ENCODE measurements at places on chromosomes 11 and 22. TPM values are rescaled to one million over a fixed set of nuclear protein-coding genes. Genes with fewer than 3 reads are reported as not detected.

DNA sequence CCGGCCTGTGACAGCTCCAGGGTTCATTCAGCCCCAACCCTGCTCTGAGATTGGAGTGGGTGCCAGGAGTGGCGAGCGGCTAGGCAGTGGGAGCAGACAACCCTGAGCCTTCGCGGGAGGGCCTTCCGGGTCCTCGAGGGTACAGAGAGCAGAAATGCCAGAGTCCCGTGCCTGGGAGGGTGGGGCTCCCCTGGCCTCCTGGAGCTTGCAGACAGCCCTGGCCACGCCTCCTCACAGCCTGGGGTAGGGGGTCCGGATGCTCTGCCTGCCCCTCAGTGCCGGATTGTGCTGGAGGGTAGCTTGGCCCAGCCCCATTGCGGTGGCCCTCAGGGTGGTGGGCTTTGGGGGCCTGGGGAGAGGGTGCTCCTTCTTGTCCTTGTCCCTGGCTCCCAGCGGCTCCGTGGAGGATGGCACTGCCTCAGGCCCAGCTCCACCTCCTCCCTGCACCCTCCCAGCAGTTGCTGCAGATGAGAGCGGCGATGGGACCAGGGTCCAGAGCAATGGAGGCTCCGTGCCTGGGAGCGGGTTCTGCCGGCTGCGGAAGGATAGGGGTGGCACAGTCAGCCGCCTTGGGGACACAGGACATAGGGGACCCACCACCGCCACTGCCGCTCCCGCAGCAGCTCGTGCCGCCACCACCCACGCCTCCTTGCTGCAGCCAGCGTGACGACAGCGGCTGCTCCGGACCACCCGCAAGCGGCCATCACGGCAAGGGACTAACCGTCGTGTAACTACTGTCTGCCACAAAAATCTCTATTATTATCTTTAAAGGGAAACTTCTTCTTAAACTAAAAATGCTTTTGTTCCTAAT is 34.9 kb upstream of the OR10G7 start:
- DNase-seq: no peak

- DNase-seq: no peak
Observed at GRCh38 chr11:78868563-78868962, 293.9 kb upstream of the NARS2 start.

Gene HTR3A
- total RNA-seq: not detected

- DNase-seq: no peak
Observed at GRCh38 chr11:83572581-83573496, 286.7 kb upstream of the CCDC90B start.

Gene FAM83F
- 8.2 TPM for total RNA-seq

Gene ZNF215
- total RNA-seq: 0.20 TPM

Measured in tibial nerve (tissue), 4 donors.